Stimulated activated CD4-positive, alpha-beta T cell treated with anti-CD3 and anti-CD28 coated beads, Interleukin-4, amount 100 ng/mL, for 24 hours (primary cell): ENCODE measurements at places on chromosomes 3 and 15.

DNA sequence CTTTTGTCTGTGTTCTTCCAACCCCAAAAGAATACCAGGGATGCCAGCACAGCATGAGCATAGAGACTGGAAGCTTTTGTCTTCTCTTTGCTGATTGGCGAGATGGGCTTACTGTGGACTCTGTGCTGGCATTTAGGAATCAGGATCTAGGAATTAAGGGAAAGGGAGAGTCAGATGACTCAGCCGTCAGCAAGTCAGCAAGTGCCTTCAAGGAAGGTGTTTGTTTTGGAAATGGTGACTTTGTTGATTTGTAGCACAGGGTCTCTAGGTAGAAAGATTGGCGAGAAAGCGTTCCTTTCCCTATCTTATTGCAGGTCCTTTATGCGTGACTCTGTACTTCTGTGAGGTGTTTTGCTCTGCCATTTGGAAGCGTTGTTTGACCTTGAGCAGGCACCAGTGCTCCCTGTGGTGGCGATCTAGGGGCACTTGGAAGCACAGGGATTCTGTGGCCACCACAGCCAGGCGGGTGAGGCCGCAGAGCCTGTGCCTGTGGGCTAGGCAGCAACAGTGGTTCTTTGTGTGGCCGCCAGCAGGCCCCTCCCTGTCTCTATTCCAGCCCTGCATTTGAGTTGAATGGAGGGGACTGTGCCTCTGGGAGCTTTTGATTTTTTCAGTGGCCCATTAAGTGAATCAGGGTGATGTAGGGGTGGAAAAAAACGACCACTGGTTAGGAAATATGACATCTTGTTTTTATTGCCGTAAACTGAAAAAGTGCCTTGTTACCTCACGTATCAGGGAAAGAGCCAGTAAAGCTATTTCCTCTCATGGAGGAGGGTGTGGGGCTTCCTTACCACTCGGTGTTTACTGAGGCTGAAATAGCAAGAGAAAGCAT, 19.0 kb downstream of the FAN1 start:
- no peak for DNase-seq

DNA sequence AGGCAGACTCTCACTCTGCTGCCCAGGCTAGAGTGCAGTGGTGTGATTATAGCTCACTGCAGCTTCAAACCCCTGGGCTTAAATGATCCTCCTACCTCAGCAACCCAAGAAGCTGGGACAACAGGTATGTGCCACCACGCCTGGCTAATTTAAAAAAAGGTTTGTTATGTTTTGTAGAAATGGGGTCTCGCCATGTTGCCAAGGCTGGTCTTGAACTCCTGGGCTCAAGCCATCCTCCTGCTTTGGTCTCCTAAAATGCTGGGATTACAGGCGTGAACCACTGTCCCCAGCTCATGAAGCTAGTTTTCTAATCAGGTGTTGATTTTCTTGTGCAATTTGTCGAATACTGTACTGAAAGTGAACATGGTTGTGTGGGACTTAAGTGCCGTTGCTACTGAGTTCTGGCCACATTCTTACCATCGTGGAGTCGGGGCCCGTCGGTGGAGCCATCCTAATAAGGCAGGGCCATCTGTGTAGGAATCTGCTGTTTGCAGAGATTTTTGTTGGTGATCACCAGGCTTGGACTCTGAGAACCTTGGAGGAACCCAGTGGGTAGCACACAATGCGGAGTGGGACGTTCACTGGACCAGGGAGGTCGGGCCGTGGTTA, 193.2 kb downstream of the GOLGA6L6 start:
- DNase-seq = no peak

GRCh38 chr3:151265166-151265565, 13.2 kb downstream of the P2RY14 start:
- no peak for DNase-seq

GRCh38 chr3:189883113-189883753, 237.5 kb downstream of the P3H2 start:
- no peak for DNase-seq

DNA sequence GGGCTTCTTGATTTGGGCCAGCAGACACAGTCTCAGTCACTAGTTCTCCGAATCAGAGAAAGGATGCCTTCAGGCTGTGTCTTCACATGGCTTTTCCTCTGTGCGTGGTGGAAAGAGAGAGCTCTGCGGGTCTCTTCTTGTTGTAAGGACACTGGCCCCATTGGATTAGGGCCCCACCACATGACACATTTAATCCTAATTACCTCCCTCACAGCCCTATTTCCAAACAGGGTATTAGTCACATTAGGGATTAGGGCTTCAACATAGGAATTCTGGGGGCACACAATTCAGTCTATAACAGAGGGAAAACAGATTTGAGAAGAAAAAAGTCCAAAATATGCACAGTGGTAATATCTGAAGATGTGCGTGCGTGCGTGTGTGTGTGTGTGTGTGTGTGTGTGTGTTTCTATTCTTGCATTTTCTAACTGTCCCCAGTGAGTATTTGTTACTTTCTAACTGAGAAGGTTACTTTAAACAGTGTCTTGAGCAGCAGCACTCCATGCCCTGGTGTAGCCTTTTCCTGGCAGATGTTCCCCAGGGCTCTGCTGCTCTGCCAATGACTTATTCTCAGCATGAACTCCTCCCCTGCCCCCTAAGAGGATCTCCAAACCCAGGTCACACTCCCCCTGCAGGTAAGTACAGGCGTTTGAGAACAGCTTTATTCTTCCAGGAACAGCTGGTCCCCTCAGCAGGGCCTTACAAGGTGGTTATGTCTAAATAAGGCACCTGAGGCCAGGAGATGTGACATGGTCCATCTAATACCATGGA, 72.9 kb downstream of the RPL39L start:
- peak; percentile 62 for DNase-seq

- no peak for DNase-seq
Observed at GRCh38 chr3:188402229-188402628, 248.3 kb downstream of the LPP start.

DNA sequence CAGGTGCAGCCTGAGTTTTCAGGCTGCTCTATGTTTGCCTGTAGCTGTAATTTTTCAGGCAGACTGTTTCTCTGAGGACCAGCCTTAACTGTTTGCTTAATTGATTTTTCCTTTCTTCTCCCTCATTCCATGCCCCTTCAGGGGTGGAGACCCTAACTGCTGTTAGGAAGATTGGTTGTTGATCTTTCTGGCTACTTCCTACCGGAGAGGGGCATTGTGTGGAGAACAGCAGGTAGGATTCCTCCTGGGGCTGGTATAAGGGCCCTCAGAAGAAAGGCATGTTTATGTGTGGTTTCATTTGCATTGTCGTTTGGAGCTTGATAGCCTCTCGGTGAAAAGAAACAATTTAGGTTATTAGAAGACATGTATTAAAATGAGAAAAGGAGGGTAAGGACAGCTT, 56.9 kb upstream of the GOLGA6L2 start:
- DNase-seq = no peak

DNA sequence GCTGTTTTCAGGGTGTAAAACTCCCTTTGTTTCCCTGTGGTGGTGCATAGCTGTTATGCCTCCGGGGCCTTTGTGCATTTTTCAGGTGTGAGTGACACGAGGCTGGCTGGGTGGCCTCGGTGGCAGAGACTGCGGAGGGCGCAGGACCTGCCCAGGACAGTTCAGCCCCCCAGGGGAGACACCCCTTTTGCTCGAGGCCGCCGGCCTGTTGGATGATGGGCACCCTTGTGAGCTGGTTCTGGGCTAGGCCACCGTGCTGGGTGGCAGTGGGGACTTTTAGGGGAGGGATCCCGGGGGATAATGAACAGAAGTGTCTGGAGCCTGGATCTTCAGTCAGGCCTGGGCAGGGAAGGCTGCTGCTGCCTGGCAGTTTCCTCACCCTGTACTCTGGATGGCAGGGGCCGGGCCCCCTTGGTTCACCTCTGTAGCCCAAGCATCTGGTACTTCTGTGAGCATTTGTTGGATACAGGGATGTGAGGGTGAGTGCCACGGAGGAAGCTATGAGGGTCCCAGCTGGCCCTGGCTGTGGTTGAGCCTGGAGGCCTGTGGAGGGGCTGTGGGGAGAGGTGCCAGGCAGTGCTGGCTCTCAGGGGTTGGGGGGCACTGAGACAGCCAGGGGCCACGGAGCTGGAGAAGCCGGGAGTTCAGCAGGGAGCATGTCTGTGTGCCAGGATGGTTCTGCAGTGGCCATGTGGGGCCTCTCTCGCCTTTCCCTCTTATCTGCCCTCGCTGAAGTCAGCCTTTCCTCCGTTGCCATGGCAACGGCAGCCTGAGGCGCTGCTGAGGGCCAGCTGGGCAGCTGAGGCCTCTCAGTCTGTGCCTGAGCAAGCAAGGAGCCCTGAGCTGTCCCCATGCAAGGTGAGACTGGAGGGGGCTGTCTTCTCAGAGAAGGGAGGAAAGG, 49.0 kb downstream of the KY start:
- DNase-seq = no peak

DNA sequence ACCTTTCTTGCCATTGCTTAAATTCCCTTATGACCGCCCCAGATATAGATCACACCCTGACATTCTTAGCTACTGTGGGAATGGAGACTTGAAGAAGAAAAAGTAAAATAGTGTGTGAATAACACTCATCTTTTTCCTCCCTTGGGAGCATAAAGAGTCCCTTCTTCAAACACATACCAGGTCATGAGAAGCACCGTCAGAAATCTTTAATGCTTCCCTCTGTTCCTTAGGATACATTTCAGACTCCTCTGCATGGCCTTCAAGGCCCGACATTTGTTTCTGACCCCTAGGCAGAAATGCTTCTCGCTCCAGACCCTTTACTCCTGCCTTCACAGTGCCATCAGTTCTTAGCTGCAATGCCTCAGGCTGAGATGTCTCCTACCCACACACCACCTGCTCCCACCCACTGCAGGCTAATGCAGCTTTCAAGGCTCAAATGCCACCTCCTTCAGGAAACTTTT, 143.8 kb upstream of the IL12A start:
- DNase-seq = no peak

GRCh38 chr3:169759256-169759655, 5.6 kb downstream of the TERC start:
- peak; percentile 14 for DNase-seq

DNA sequence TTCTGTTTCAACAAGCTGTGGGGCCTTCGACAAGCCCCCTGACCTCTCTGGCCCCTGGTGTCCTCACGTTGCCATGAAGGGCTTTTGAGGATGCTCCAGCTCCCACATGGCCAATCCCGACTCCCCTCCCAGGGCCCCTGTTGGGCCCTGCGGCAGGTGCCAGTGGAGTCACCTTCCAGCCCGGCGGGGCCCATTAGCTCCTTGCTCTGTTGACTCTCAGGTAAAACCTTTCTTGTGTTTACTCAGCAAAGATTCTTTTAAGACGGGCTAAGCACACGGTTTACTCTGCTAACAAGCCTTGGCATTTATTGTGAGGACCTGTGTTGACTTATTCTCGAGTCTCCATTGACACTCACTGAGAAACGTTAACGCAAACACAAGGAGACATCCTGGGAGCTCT, 15.0 kb downstream of the RPLP1 start:
- no peak for DNase-seq

GRCh38 chr3:35707904-35708303, 68.6 kb downstream of the ARPP21 start:
- DNase-seq = no peak

DNA sequence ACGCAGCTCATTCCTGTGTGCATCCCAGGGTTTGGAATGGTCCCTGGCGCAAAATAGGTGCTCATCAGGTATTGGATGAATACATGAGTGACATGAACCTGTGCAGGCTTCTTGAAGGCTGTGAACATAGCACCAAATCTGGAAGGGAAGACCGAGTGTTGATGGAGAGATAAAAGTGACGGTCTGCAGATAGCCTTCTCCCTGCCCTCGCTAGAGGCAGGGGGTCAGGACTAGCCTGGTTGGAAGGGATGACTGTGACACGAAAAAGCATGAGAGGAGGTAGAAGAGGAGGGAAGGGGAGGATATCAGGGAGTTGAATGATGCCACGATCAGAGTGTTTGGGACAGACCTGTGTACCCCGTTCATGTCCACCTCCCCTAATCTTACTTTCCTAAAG, 267.1 kb downstream of the XXYLT1 start:
- DNase-seq = no peak

- no peak for DNase-seq
Observed at GRCh38 chr3:112005091-112005672, 6.5 kb downstream of the TAGLN3 start.

DNA sequence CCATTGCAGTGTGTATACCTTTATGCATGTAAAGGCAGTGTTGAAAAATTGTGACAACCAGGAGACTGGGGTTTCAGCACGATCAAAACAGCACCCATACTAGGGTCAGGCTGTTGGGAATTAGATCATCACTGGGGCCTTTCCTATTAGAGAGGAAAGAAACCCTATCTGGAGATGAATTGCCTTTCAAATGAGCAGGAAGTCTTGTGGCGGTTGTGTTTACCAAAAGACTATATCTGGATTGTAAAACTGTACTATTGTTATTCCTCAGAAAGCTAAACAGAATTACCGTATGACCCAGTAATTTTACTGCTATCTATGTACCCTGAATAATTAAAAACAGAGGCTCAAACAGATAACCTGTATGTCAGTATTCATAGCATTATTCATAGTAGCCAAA, 10.1 kb downstream of the UBE2E1 start:
- no peak for DNase-seq

DNA sequence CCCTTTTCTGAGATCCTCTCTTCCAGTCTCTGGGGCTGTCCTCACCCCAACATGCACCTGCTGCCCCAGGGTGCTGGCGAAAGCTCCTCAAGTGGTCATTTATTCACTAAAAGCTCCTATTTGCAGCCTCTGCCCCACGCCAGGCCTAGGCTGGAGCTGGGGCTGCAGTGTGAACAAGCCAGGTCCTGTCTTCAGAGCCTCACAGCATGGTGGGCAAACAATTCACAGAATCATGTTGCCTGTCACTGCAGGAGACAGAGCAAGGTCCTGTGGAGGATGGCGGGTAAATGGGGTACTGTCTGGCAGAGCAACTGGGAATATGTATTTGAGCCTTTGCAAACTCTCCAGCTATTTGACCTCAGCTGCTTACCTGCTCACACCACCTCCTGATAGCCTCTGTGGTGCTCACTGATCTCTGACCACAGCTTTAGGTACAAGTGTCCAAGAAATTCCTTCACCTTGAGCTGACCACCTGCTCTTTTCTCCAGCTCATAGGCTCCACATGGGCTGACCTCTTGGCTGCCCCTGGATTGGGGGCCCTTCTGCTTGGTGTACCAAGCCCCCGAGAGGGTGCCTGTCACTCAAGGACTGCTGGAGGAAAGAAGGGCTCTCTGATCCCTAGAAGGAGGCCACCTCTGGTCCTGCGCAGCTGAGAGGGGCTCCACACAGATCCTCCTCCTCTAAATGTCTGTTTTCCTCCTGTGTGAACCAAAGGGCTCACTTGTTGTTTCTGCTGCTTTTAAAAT, 35.6 kb downstream of the AMOTL2 start:
- DNase-seq = no peak

- DNase-seq = no peak
Observed at GRCh38 chr3:112806903-112807302, 39.8 kb downstream of the CD200R1L start.

DNA sequence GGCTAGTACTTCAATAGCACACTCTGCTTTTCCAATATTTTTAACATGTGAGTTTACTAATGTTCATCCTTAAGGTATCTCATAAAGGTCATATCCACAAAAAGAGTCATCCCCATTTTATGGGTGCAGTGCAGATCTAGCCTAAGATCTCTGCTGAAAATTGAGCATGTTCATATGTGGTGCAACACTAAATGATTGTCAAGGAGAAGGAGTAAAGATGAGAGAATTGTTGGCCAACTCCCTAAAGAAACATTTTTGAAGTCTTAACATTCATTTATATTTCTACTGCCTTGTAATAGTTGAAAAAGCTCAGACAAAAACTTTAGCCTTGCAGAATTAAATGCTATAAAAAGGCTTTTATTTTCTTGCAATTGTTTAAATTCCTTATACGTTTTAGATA, 1159.6 kb downstream of the TBL1XR1 start:
- DNase-seq = no peak
